ENCODE measurements at places on chromosomes 7 and 10. TPM values are rescaled to one million over a fixed set of nuclear protein-coding genes. Genes with fewer than 3 reads are reported as not detected.

The VSTM4 gene
- total RNA-seq: 14.0 TPM

- no peak for DNase-seq
Measured at GRCh38 chr7:148669927-148670326, 28.8 kb upstream of the CUL1 start.

GRCh38 chr7:15332956-15333355 lies 228.9 kb downstream of the AGMO start:
- DNase-seq: no peak

- no peak for DNase-seq
Measured at GRCh38 chr10:57917019-57917418, 350.7 kb downstream of the IPMK start.

The LIPJ gene
- not detected for total RNA-seq

GRCh38 chr10:111578076-111578475 lies 501.2 kb downstream of the ADRA2A start:
- no peak for DNase-seq

The CTTNBP2 gene
- 25.0 TPM for total RNA-seq

- no peak for DNase-seq
Measured at GRCh38 chr10:63267414-63268148, 134.5 kb downstream of the NRBF2 start.

The HOXA9 gene
- total RNA-seq: 13.0 TPM

DNA sequence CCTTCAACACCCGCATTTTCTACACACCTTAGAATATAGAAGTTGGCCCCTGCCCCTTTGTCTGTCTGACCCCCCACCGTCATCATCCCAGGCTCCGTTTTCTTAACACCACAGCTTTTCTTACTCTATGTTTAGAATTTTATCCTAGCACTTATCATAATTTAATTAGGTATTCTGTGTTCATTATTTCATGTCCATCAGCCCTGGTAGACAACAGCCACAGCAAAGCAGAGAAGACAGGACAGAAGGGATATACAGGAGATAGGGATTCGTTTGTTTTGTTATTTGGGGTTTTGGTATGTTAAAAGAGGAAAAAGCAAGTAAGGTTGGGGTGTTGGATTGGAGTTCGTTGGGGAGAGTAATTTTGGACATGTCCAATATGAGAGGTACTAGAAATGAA lies 48.8 kb downstream of the ITGA8 start:
- DNase-seq: no peak

- no peak for DNase-seq
Measured at GRCh38 chr10:132477398-132478340, 59.9 kb upstream of the INPP5A start.

- no peak for DNase-seq
Measured at GRCh38 chr10:91743465-91743864, 54.8 kb upstream of the TNKS2 start.

- no peak for DNase-seq
Measured at GRCh38 chr10:72564596-72564995, 61.3 kb downstream of the MICU1 start.

The CALCR gene
- total RNA-seq: not detected

The PARD3 gene
- total RNA-seq: 95.5 TPM

- DNase-seq: no peak
Measured at GRCh38 chr7:7719236-7719635, 829 bp upstream of the RPA3 start.

The RHBDD2 gene
- 34.1 TPM for total RNA-seq

All from vagina (tissue), 2 donors.